ENCODE measurements at places on chromosomes 12 and 14. TPM values are rescaled to one million over a fixed set of nuclear protein-coding genes. Genes with fewer than 3 reads are reported as not detected.

Gene OR4E2
- total RNA-seq: 0.12 TPM

Gene ASIC1
- total RNA-seq: 0.66 TPM

Gene INSM2
- not detected for total RNA-seq

Gene PPFIA2
- total RNA-seq: 6.2 TPM

Gene NTS
- total RNA-seq: 9.1 TPM

Gene CEBPE
- total RNA-seq: not detected

Gene MNAT1
- total RNA-seq: 54.9 TPM

Gene SIVA1
- total RNA-seq: 284 TPM

Gene RD3L
- not detected for total RNA-seq

Gene ARHGDIB
- total RNA-seq: 3.9 TPM

Gene FOXG1
- under 0.01 TPM for total RNA-seq

Gene EFS
- total RNA-seq: 5.5 TPM

Gene C12orf60
- 0.50 TPM for total RNA-seq

Gene BDKRB2
- 74.1 TPM for total RNA-seq

Gene SERPINA9
- not detected for total RNA-seq

Gene HOXC10
- total RNA-seq: not detected

Gene GDF3
- total RNA-seq: not detected

Gene PRR13
- total RNA-seq: 26.2 TPM

Gene PTCSC3
- total RNA-seq: not detected

Gene STAT6
- total RNA-seq: 61.0 TPM

Gene BICDL1
- 0.11 TPM for total RNA-seq
